ENCODE measurements at places on chromosomes 3 and 15.

DNA sequence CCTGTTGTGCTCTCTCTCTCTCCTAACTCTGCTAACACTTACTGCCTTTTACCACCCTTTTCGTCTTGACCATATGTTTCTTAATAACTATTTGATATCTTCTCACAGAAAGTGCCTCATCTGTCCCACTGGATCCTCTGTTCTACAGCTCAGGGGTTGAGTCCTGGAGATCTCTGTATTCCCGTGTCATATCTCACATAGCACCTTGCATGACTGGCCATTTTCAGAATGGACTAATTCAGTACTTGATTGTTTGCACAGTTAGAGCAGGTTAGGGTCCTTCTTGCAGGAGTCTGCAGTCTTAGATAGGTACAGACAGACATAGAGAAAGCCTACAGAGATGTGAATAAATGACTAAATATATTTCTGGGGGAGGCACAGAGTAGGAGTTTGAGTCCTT is 20.9 kb downstream of the HACD3 start:
- DNase-seq: no peak

DNA sequence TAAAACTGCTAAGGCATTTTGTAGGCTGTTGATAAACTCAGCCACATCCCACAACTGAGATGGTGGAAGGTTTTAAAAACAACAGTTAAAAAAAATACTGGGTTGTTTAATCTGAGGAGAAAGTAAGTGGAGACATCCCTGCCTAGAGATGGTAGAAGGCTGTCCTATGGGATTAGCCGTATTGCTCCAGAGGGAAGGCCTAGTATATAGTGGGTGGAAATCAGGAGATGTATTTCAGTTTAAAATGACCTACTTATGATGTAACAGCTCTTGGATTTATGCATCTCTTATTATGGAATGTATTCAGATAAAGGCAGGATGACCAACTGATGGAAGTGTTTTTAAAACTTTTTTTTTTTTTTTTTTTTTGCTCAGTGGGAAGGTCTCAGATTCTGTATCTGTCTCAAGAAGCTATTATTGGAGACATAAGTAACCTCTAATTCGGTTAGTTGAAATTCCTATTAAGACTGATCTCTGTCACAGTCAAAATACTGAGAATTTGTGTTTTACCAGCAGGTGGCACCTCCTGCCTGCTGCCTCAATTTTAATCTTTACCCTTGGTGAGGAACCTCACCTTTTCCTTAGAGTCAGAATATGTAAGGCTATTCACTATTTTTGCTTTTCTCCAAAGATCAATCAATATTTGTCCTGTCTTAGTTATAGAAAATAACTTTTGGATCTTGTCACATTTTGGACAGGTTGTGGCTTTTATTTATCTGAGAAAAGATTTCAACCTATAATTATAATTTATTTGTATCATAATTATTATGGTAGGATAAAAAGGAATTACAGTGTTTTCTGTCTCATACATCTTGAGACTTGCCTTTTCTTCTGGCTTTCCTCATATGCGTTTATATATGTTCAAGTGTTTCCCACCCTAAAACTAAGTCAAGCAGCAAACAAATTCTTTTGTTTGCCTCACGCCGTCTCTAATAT is 63.0 kb downstream of the VPS8 start:
- no peak for DNase-seq

DNA sequence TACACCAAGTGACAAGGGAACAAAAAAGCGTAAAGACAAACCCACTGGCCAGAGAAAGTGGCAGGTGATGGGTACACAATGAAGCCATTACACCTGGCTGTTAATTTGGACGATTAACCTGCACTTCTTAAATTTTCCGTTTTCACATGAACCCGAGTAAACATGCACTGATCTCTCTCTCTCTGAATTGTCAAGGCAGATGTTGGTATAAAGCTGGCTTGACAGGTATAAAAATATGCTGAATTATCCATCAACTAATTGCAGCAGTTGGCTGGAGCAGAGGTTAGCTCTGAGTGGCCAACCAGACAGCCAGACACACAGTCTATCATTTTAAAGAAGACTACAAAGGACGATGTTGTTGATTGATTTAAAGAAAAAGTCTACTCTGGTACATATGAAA is 561.7 kb upstream of the ALCAM start:
- DNase-seq: peak; percentile 68

DNA sequence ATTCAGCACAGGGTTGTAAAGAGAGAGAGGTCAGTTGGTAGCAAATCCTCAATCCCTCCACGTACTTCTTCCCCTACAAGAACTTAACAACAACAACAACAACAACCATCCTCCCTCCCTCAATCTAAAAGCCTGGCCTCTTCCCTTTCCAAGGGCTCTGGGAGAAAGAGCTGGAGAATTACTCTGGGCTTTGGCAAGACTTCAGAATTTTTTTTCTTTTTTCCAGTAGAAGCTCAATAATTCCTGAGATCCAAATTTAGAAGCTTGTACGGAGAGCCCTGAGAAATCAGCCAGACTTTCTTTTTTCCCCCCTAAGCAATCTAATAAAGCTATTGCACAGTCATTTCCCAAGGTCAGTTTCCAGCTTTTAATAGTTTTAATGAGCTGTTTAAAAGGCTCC is 95.8 kb upstream of the CACNA2D3 start:
- no peak for DNase-seq

- no peak for DNase-seq
Measured at GRCh38 chr3:4824926-4825325, 154.3 kb upstream of the BHLHE40 start.

DNA sequence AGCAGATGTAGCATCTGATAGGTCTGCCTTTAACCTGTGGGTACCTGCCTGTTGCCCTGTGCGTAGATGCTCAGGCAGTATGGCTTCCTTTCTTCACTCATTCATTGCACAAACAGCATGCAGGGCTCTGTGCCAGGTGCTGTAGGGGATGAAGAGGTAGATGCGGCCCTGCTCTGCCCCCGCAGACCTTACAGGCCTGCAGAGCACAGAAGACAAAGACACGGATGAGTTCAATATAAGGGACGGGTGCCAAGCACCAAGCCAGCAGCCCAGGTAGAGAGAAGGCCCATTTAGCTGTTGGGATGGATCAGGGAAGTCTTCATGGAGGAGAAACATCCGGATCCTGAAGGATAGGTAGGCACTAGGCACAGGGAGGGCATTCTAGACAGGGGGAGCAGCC is 69.4 kb downstream of the AAGAB start:
- no peak for DNase-seq

DNA sequence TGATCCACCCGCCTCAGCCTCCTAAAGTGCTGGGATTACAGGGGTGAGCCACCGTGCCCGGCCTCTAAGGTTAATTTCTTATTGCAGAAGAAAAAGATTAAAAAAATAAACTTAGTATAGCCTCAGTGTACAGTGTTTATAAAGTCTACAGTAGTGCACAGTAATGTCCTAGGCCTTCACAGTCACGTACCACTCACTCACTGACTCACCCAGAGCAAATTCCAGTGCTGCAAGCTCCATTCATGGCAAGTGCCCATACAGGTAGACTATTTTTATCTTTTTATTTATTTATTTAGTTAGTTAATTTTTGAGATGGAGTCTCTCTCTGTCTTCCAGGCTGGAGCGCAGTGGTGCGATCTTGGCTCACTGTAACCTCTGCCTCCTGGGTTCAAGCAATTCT is 3.2 kb upstream of the FLNB start:
- no peak for DNase-seq

GRCh38 chr3:188776447-188776846 is 395.3 kb upstream of the TPRG1 start:
- no peak for DNase-seq

GRCh38 chr3:120604382-120604781 is 8.2 kb downstream of the NDUFB4 start:
- no peak for DNase-seq

- DNase-seq: no peak
Measured at GRCh38 chr3:40920041-40920440, 279.3 kb upstream of the CTNNB1 start.

DNA sequence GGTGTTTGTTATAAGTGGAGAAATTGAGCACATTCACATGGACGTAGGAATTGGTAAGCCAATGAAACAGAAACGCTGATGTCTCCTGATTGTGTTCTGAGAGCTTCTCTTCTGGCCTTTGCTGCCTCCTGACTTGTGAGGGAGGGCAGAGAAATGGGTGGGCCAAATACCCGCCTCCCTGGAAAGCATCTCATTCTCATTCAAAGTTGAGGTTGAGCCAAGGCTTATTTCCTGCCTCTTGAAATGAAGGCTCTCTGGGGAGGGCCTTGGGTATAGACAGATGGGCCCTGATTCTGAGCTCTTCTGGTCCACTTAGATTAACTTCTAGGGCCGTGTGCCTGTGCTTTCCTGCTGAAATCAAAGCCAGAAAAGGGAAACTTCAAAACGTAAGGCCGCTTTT is 57.4 kb upstream of the MYZAP start:
- peak; percentile 92 for DNase-seq

GRCh38 chr3:87313641-87314040 is 37.3 kb upstream of the POU1F1 start:
- DNase-seq: no peak

Measured in NCI-H1436 treated with DMSO at 0.1 percent for 48 hours (cell line).